ENCODE measurements at places on chromosomes 5 and 9.
A peak's percentile ranks its signal among the peaks of the same experiment; 100 is the strongest.

DNA sequence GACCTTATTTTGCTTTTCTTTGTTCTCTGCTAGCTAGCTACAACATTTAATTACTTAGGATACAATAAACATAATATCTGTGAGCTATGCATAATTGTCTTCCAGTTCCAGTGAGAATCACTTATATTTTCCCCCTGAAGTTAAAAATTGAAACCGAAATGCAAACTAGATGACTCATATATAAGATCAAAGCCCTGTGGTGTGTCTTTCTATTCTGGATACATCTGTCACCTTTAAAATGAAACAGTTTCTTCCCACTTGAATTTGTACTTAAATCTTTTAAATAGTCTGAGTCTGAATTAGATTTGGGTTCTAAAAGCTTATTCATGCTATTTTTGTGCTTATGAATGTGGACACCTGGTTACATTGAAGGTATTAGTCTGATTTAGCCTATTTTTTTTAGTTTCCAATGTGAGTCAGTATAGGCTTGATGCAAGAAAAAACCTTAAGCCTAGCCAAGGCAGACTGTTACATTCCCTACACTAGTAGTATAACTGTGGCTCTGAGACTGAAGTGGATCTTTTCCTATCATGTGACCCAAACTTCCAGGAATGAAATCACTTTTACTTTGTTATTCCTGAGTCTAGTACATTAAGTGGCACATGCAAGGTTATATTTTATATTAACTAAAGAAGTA, 703.5 kb upstream of the RGMB start:
- DNase-seq, result no peak

DNA sequence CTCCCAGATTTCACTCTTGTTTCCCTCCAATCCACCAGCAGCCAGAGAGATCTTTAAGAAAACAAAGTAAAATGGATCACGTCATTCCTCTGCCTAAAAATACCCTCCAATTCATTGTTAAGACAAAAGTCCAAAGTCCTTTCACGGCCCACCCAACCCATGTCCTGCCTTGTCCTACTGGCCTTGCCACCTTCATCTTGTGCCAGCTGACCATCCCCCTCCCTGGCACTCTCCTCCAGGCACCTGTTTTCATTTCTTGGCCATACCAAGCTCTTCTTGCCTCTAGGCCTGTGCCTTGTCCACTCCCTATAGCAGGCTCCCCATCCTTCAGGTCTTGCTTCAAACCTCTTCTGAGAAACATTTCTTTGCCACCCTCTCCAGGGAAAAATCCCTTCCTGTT, 307.6 kb downstream of the MSX2 start:
- no peak for DNase-seq

GRCh38 chr5:54296386-54296785, 14.0 kb downstream of the ARL15 start:
- no peak for DNase-seq

GRCh38 chr9:1311462-1312042, 261.4 kb downstream of the DMRT2 start:
- no peak for DNase-seq

DNA sequence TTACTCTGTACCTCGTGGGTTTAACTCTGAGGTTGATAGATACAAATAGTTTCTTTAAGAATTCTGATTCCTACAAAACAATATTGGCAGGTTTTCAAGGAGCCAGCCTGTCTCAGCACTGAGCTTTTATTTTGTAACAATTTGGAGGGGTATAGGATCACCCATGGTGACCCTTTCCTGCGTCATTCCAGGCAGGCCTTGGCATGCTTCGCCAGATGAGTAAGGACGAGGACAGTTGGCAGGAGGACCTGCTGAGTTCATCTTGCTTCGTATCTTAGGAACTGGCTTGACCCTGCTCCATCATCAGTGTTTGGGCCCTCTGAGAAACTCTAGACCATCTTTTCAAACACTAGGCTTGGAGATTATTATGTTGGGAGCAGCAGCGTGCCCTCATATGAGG, 17.9 kb downstream of the ZNF462 start:
- no peak for DNase-seq

- no peak for DNase-seq
These were observed 101.3 kb upstream of the PHYKPL start for GRCh38 chr5:178333821-178334481.

- DNase-seq, result no peak
These were observed 183.5 kb downstream of the PLK2 start for GRCh38 chr5:58276431-58276830.

DNA sequence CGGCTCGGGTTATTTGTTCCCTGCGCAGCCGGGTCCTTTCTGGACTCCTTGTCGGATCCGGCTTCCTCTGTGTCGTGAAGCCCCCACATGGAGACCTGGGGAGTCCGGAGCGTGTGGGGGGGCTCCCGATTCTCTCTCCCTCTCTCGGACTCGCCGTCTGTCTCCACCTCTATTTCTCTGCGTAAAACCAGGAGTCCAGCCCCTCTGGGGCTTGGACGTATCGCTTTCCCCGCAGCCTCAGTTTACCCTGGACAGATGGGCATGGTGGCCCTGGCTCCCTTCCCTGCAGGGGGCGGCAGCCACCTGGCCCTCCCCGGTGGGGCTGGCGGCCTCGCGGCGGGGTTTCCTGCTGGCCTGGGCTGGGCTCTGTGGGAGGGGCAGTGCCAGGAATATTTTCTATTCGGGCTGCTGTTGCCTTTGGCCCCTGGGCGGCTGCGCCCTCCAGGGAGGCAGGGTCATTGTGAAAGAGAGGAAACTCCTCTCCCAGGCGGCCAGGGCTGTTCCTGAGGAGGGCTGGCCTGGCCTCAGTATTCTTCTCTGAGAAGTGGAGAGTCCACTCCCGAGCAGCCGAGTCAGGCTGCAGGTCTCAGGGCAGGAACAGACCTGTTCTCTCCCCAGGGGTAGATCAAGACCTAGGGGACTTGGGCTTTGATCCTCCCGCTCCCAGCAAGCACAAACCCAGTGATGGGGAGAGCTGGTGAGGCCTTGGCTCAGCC, 665 bp downstream of the ASS1 start:
- no peak for DNase-seq

- DNase-seq, result no peak
These were observed 27.6 kb downstream of the ALDH1A1 start for GRCh38 chr9:72925126-72925789.

DNA sequence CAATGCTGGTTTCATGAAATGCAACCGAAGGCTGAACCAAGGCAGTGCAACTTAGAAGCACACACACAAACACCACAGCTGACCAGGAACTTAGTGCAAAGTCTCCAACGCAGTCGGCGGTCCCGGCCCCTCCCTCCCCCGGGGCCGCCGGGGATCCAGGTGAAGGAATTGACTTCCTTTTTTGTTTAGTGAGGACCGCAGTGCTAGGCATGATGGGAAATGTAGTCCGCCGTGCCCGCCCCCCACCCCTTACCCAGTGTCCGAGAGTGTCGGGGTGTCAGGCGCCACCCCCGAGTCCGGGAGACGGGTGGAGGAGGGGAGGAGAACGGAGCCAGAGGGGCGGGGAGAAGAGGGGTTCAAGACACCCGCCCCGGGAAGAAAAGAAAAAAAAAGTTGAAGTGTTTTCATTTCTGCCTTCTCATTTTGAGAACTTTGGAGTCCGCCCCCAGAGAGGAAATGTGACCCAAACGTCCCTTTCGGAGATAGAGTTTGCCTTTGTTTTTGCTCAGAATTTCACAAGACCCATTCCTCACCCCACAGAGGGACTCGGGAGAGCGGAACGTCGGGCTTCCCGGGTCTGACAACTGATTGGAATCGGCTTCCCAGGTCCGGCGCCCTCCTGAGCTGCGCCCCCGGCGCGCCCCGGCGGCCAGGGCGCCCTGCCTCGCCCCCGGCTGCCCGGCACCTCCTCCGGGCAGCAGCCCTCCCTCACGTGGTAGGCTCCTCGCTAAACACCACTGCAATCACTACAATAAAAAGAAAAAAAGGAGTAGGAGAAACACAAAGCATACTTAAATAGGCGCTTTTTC, 2.0 kb downstream of the IER5L start:
- DNase-seq, result peak; percentile 77

DNA sequence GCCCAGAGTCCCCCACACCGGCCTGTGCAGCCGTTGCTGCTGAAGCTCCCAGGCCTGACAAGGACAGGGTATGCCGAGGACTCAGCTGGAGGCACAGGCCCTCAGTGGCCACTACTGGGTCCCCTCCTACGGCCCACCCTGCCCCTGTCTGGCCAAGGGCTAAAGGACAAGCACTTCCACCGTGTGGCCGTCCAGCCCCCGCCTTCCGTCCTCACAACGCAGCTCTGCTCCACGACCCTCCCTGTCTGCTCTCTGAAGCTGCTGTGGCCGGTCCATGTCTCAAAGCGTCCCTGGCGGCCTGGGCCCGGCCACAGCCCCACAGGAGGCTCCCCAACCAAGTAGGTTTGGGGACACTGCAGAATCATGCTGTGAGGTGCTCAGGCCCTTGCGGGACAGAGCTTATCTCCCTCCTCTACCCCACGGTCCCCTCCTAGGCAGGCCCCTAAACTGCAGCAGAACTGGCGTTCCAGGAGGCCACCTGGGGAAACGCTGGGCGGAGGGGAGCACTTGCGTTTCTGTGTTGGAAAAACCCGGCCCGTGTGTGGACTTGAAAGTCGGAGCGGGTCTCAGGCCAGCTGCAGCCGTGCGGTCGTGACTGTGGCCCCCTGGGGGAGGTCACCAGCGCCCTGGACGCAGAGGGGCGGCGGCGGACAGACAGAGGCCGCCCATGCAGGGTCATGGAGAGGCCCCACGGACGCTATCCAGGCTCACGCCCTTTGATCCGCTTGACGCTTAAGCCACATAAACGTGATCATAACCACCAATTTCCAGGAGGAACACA, 45.6 kb downstream of the NKD2 start:
- no peak for DNase-seq

- no peak for DNase-seq
These were observed 20.7 kb downstream of the GSN start for GRCh38 chr9:121288673-121289025.

- no peak for DNase-seq
These were observed 2.5 kb downstream of the KCNT1 start for GRCh38 chr9:135704483-135704882.

DNA sequence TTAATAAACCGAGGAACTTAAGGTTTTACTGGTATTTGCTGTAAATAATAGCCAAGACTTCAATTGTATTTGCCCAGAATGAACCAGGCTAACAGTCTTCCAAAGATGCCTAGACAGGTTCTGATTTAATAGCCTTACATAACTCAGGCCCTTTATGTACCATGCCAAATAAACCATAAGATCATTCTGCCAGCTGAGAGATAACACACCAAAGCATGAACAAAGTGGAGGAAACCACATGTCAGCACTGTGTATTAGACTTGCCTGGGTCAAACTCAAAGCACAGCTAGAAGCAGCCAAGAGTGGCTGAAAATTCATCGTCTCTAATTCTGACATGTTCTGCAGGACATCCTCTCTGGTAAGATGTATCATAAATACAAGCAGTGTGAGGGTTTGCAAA, 319.3 kb upstream of the ZNF608 start:
- DNase-seq, result no peak

- DNase-seq, result no peak
These were observed 515.5 kb downstream of the DMAC1 start for GRCh38 chr9:7284117-7284516.

DNA sequence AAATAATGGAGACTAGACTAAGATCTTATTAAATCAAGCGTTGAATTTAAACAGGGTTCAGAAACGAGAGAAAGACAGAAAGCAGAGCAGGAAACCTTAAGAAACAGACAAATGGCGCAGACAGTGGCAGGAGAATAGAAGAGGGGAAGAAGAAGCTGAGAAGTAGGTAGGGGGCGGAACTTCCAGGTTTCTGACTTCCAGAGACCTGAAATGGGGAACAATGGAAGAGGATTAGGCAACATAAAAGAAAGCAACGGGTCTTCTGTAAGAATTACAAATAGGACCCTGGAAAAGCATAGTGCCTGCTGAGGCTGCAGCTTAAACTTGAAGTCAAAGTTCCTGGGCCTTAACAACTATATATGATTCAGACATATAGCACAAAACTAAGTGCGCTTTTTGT, 101.7 kb downstream of the BNC2 start:
- no peak for DNase-seq

- no peak for DNase-seq
These were observed 215.5 kb upstream of the ACTBL2 start for GRCh38 chr5:57698086-57698485.

GRCh38 chr5:42057254-42057690, 132.2 kb downstream of the FBXO4 start:
- peak; percentile 76 for DNase-seq

DNA sequence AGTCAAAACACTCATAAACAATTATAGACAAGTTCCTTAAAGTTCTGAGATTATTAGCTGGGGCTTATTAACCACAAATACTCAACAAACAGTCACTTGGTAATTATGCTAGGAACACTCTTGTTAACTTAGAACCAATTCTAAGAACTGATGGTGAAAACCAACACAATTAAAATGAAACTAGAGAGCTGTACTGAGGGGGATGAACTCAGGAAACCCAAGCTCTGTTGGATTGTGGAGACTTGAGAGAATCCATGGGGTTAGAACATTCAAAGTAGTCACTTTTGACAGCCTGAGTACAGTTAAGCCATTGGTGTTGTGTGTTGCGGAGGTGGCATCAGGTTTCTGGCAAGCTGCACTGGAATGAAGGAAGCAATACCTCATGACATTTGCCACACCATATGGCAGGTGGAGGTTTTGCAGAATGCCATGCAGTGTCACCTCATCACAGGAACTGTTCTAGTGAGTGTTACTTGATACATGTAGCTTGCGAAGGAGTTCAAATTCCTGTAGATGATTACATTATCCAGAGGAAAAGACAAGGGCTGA, 480.9 kb upstream of the CD180 start:
- DNase-seq, result no peak

DNA sequence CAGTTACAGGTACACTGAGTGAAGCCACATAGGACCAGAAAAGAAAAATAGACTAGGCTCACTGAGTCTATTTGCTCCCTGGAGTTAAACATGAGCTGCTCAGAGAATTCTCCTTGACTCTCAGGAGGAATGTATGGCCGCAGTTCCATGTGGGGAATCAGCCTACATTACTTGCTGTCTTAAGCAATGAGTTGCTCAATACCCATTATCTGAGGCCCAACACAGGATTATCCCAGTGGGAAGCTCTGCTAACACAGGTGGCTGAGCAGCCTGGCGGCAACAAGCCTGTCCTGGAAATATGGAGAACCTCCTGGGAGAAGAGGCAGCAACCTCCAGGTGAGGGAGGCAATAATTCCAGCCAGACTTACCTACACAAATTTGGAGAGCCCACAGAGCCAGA, 177.5 kb upstream of the NREP start:
- DNase-seq, result no peak

- DNase-seq, result no peak
These were observed 93.7 kb downstream of the NDFIP1 start for GRCh38 chr5:142202282-142202681.

Data from activated CD8-positive, alpha-beta memory T cell treated with anti-CD3 and anti-CD28 coated beads for 24 hours (primary cell).